ENCODE measurements at places on chromosomes 6 and 20.

DNA sequence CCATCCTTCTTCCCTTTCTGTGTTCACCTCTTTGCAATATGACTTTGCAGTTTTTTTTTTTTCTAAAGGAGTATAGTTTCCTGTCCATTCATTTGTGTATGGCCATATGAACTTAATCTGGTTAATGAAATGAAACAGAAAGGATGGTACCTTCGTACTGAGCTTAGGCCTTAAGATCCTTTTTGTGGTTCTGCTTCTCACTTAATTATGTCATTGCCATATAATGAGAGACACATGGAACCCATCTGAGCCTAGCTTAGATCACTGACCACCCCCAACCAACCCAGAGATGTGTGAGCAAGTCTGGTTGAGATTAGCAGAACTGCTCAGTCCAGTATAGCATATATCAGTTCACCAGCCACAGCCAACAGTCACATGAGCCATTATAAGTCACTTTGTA, 1179.6 kb downstream of the HACE1 start:
- H3K4me1 ChIP-seq = no peaks in the 10 kb centered on the region
- no peaks in the 10 kb centered on the region for H3K27me3 ChIP-seq
- H3K4me3 ChIP-seq = no peak overlapping the region
- no peaks in the 10 kb centered on the region for H3K36me3 ChIP-seq

GRCh38 chr20:12969071-12969669, 39.6 kb upstream of the SPTLC3 start:
- H3K27ac ChIP-seq = no peak overlapping the region
- H3K27me3 ChIP-seq = no peaks in the 10 kb centered on the region
- DNase-seq = no peak
- H3K4me3 ChIP-seq = no peak overlapping the region
- no peaks in the 10 kb centered on the region for H3K4me1 ChIP-seq

DNA sequence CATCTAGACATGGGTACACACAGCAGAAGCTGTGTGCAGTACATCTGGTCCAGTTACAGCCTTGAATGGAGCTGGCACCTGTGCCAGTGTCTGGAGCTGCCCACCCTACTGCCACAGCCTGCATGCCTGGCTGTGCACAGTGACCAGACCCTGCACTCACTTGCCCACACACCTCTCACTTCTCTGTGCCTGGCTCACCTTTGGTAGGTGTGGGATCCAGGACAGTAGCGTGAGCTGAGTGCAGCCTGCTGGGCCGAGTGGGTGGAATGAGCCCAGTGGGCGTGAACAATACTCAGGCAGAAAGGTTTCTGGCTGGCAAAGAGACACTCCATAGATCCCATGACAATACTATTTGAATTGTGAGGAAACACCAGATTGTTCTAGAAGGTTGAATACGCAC, 839.5 kb upstream of the FLRT3 start:
- DNase-seq = no peak
- no peak overlapping the region for H3K4me3 ChIP-seq
- H3K36me3 ChIP-seq = no peaks in the 10 kb centered on the region
- H3K27ac ChIP-seq = no peak overlapping the region

DNA sequence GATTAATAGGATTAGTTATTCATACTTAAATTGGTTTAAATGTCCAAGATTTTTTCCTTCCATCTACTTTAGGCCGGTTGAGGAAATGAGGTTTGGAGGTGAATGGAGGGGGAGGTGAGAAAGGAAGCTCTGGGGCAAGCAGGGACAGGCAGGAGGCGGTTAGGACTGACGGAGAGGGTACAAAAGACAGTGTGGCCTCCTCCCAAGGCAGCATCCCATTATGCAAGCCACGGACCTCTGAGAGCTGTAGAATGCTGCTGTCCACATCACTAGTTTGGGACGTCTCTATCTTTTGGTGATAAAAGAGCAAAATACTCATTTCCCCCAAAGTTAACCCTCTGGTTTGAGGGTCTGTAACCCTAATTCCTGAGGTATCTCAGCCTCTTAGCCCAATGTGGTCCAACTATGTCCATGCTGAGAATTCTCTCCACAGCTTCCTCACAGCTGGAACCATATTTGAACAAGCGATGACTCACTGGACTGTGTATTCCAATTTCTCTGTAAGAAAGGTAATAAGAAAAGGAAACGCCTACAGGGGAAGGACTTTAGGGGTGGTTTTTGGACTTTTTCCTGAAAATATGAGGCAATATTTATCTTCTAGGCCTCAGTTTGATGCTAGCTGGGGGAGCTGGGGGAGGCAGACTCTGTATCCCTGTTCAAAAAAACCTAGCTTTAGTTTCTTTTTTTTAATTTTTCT, 172.2 kb downstream of the TFAP2B start:
- no peaks in the 10 kb centered on the region for H3K27me3 ChIP-seq
- DNase-seq = no peak
- H3K4me1 ChIP-seq = no peaks in the 10 kb centered on the region
- H3K27ac ChIP-seq = no peak overlapping the region
- no peaks in the 10 kb centered on the region for H3K36me3 ChIP-seq

GRCh38 chr6:84390334-84390733, 162.9 kb upstream of the CEP162 start:
- no peaks in the 10 kb centered on the region for H3K36me3 ChIP-seq
- DNase-seq = no peak
- H3K4me3 ChIP-seq = no peak overlapping the region
- no peaks in the 10 kb centered on the region for H3K27me3 ChIP-seq
- H3K27ac ChIP-seq = no peak overlapping the region
- H3K4me1 ChIP-seq = no peaks in the 10 kb centered on the region

GRCh38 chr6:10559522-10560152, 38.5 kb downstream of the GCNT2 start:
- H3K4me1 ChIP-seq = no peaks in the 10 kb centered on the region
- H3K36me3 ChIP-seq = no peaks in the 10 kb centered on the region
- no peak overlapping the region for H3K4me3 ChIP-seq
- H3K27ac ChIP-seq = no peak overlapping the region
- no peaks in the 10 kb centered on the region for H3K27me3 ChIP-seq

GRCh38 chr20:14951105-14951504, 613.7 kb upstream of the FLRT3 start:
- no peak for DNase-seq
- H3K4me3 ChIP-seq = no peak overlapping the region
- no peaks in the 10 kb centered on the region for H3K36me3 ChIP-seq
- no peaks in the 10 kb centered on the region for H3K4me1 ChIP-seq

DNA sequence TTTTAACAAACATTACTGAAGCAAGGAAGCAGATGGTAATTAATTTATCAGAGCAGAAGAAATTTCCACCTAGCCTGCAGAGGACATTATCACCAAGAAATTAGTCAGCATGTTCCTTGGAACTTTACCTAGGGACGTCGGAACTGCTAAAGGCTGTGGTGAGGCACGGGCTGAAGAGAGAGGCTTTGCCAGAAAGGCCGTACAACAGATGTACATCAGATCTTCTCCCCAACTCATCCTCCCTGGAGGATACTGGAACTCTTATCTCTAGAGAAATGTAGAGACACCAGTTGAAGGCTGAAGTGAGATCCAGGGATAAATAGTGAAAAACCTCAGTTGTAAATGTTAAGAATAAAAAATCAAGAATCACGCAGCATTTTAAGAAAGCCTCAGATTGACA, 257.1 kb downstream of the SAMD5 start:
- H3K27me3 ChIP-seq = no peaks in the 10 kb centered on the region
- H3K4me1 ChIP-seq = no peaks in the 10 kb centered on the region
- H3K36me3 ChIP-seq = no peaks in the 10 kb centered on the region
- H3K27ac ChIP-seq = no peak overlapping the region
- no peak for DNase-seq
- no peak overlapping the region for H3K4me3 ChIP-seq

- H3K36me3 ChIP-seq = no peaks in the 10 kb centered on the region
- peaks cover 13% of the 10 kb centered on the region for H3K4me1 ChIP-seq
- no peak overlapping the region for H3K27ac ChIP-seq
- DNase-seq = no peak
Measured at GRCh38 chr20:44026647-44027342, 112.1 kb downstream of the TOX2 start.

GRCh38 chr6:111177131-111177530, 89.8 kb downstream of the SLC16A10 start:
- no peak overlapping the region for H3K4me3 ChIP-seq
- H3K36me3 ChIP-seq = peaks cover 3% of the 10 kb centered on the region
- H3K27me3 ChIP-seq = no peaks in the 10 kb centered on the region
- H3K4me1 ChIP-seq = peaks cover 20% of the 10 kb centered on the region
- no peak for DNase-seq
- H3K27ac ChIP-seq = no peak overlapping the region

- no peak overlapping the region for H3K27ac ChIP-seq
- H3K36me3 ChIP-seq = no peaks in the 10 kb centered on the region
- no peaks in the 10 kb centered on the region for H3K4me1 ChIP-seq
- no peak overlapping the region for H3K4me3 ChIP-seq
Measured at GRCh38 chr6:85394199-85394598, 55.7 kb upstream of the NT5E start.

- H3K4me3 ChIP-seq = no peak overlapping the region
- H3K27ac ChIP-seq = no peak overlapping the region
- H3K4me1 ChIP-seq = no peaks in the 10 kb centered on the region
- no peak for DNase-seq
Measured at GRCh38 chr20:59958626-59959025, 403 bp downstream of the CDH26 start.

- H3K4me3 ChIP-seq = no peak overlapping the region
- H3K27me3 ChIP-seq = no peaks in the 10 kb centered on the region
- no peak overlapping the region for H3K27ac ChIP-seq
- no peaks in the 10 kb centered on the region for H3K36me3 ChIP-seq
Measured at GRCh38 chr6:150273457-150274309, 95.1 kb upstream of the IYD start.

DNA sequence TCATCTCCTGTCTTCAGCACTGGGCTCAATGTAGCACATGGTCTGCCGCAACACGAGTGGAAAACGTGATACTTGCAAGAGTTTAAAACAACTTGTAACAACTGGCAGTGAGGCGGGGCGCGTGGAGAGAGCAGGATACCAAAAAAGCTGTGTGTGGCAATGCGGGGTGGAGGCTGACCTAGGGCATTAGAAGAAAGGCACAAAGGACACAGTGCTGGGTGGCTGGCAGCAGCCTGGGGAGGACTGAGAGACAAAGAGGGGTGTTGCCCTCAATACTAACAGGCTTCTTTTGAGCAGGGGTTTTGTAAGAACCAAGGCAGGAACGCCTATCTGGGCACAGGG, 1.5 kb upstream of the GFOD1 start:
- DNase-seq = no peak
- H3K4me1 ChIP-seq = peaks cover 9% of the 10 kb centered on the region
- H3K27me3 ChIP-seq = no peaks in the 10 kb centered on the region
- H3K27ac ChIP-seq = no peak overlapping the region
- H3K4me3 ChIP-seq = no peak overlapping the region
- no peaks in the 10 kb centered on the region for H3K36me3 ChIP-seq

- DNase-seq = peak; percentile 71
- H3K36me3 ChIP-seq = no peaks in the 10 kb centered on the region
- no peaks in the 10 kb centered on the region for H3K27me3 ChIP-seq
Measured at GRCh38 chr6:30396833-30397479, 52.0 kb downstream of the RPP21 start.

GRCh38 chr6:53199156-53199555, 50.5 kb upstream of the GCM1 start:
- no peak for DNase-seq
- H3K4me3 ChIP-seq = no peak overlapping the region
- H3K27ac ChIP-seq = no peak overlapping the region

- H3K4me1 ChIP-seq = no peaks in the 10 kb centered on the region
- no peak for DNase-seq
- no peaks in the 10 kb centered on the region for H3K27me3 ChIP-seq
- H3K4me3 ChIP-seq = no peak overlapping the region
- no peak overlapping the region for H3K27ac ChIP-seq
- H3K36me3 ChIP-seq = no peaks in the 10 kb centered on the region
Measured at GRCh38 chr6:138856654-138857053, 60.8 kb downstream of the ECT2L start.

GRCh38 chr20:50353289-50353961, 156.8 kb upstream of the PTPN1 start:
- H3K4me3 ChIP-seq = no peak overlapping the region
- H3K27me3 ChIP-seq = no peaks in the 10 kb centered on the region
- no peaks in the 10 kb centered on the region for H3K36me3 ChIP-seq
- DNase-seq = no peak
- H3K4me1 ChIP-seq = no peaks in the 10 kb centered on the region

DNA sequence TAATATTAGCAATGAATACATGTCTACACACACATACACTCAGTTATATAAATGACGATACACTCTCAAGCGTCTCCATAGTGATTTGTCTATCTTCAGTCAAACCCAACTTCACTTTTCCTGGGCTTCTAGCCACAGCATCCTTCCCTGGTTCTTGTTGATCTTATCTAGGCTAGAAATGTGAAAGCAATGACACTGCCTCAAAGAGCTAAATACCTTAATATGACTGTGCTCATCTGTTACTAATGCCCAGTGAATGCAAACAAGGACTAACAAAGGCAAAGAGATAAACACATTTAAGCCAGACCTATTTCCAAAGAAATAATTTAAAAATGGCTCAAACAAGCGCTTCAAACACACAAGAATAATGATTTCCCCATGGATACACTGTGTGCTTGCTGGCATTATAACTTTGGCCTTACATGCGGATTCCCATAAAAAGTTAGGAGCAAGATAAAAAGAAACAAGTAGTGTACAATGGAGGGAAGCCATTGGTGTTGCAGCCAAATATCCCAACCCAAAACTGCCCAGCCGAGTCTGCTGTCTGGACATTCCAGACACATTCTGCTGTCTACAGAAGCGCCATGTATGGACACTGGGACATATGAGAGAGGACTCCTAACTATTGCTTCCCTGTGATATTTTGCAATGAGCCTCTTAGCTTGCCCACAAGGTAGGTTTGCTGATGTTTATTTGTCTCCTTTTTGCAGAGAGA, 19.5 kb upstream of the DAAM2 start:
- no peak overlapping the region for H3K27ac ChIP-seq
- no peaks in the 10 kb centered on the region for H3K27me3 ChIP-seq
- DNase-seq = no peak
- no peak overlapping the region for H3K4me3 ChIP-seq

DNA sequence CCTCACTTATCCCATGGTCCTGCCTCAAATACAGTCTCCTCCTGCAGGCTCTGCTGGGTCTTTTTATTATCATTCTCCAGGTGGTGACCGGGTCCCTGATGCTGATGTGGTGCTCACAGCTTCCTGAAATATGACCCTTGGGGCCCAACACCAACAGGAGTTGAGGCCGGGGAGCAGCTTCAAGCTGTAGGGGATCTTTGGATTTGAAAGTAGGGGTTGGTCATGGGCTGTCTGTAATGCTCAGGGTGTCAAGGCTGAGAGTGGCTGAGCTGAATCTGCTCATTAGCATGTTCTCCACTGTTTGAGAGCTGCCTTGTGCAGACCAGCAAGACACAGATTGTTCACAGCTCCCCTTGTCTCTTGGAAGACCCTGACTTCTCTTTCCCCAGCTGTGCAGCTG, 35.5 kb downstream of the HLA-F start:
- no peaks in the 10 kb centered on the region for H3K4me1 ChIP-seq
- H3K4me3 ChIP-seq = no peak overlapping the region
- no peak overlapping the region for H3K27ac ChIP-seq
- H3K36me3 ChIP-seq = no peaks in the 10 kb centered on the region
- H3K27me3 ChIP-seq = no peaks in the 10 kb centered on the region
- no peak for DNase-seq

GRCh38 chr20:9884061-9884460, 45.2 kb upstream of the PAK5 start:
- no peaks in the 10 kb centered on the region for H3K27me3 ChIP-seq
- H3K27ac ChIP-seq = no peak overlapping the region
- no peak overlapping the region for H3K4me3 ChIP-seq
- no peaks in the 10 kb centered on the region for H3K36me3 ChIP-seq
- no peak for DNase-seq

- H3K4me3 ChIP-seq = no peak overlapping the region
- no peaks in the 10 kb centered on the region for H3K36me3 ChIP-seq
- DNase-seq = no peak
Measured at GRCh38 chr6:161362266-161362665, 88.4 kb upstream of the AGPAT4 start.
